ENCODE measurements at places on chromosomes 2 and 18.

DNA sequence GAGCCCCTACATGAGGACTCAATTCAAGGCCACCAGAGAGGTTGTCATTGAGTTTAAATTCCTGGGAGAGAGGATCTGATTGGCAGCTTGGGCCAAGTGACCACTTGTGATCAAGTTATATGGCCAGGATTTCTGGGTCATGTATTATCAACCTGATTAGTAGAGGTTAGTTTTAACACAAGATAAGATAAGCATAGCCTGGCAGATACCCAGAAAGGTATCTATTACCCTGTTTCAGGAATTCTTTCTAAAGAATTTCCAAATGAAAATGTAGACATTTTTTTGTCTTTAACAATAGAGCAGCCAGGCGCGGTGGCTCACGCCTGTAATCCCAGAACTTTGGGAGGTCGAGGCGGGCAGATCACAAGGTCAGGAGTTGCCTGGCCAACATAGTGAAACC is 50.5 kb downstream of the BABAM2 start:
- no peak for DNase-seq

DNA sequence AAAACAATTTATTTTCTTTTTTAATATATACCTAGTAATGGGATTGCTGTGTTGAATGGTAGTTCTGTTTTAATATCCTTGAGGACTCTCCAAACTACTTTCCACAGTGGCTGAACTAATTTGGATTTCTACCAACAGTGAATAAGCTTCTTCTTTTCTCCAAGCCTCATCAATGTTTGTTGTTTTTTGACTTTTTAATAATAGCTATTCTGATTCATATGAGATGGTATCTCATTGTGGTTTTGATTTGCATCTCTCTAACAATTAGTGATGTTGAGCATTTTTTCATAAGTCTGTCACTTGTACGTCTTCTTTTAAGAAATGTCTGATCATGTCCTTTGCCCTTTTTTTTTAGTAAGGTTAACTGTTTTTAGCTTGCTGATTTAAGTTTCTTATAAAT is 863.3 kb downstream of the CNTNAP5 start:
- DNase-seq, result no peak

DNA sequence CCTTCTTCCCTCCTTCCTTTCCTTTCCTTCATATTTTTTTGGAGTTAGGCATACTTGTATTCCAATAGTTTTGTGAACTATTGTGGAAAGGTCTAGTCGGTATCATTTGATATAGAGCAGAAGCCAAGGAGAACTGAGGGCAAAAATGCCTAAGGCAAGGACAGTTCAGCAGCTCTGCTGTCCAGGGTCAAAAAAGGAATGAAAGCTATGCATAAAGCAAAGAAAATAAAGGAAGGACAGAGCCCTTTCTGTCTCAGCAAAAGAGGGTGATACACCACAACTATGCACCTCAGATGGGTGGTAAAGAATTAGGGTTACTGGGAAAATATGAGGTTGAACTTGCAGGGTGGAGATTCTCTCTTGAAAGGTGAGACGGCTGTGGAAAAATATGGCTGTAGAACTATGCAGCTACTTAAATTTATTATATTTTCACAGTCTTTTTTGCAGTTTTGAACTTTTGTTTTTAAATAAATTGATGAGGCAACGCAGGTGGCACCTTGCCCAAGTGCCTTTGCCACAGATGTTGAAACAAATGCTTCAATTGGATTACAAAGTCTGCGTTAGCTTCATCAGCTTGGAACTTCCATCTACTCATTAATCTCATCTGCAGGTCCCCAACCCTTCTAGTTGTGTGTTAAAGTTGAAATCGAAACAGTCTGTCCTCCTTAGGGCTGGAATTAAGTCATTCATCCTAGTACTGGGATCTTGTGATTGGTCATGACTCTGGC is 20.8 kb downstream of the LHCGR start:
- DNase-seq, result no peak

GRCh38 chr2:30191819-30192271 is 39.5 kb upstream of the LBH start:
- no peak for DNase-seq

DNA sequence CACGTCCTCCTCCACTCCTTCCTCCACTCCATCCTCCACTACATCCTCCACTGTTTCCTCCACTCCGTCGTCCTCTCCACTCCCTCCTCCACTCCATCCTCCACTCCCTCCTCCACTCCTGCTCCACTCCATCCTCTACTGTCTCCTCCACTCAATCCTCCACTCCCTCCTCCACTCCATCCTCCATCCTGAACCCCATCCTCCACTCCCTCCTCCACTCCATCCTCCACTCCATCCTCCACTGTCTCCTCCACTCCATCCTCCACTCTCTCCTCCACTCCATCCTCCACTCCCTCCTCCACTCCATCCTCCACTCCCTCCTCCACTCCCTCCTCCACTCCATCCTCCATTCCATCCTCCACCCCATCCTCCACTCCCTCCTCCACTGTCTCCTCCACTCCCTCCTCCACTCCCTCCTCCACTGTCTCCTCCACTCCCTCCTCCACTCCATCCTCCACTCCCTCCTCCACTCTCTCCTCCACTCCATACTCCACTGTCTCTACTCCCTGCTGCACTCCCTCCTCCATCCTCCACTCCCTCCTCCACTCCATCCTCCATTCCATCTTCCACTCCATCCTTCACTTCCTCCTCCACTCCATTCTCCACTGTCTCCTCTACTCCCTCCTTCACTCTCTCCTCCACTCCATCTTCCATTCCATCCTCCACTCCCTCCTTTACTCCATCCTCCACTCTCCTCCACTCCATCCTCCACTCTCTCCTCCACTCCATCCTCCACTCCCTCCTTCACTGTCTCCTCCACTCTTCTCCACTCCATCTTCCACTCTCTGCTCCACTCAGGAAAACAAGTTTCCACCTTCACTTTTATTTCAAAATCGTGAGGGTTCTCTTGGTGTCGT is 14.3 kb upstream of the B3GNT7 start:
- no peak for DNase-seq

DNA sequence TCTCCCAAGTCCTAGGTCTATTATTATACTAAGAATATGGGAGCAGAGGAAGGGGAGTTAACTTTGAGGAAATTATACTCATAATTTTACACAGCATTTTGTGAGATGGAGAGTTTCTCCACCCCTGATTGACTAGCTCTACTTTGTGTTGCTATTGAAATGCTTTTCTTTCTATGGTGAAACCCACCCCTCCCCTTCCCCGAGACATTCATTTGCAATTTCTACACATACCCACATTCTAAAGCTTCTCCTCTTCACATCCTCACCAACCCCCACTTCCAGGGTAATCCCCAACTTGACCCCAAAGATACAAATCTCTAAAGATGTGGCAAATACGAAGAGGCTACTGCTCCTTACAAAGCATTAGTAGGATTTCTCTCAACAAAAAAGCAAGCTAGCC is 992.2 kb downstream of the BCL11A start:
- no peak for DNase-seq

DNA sequence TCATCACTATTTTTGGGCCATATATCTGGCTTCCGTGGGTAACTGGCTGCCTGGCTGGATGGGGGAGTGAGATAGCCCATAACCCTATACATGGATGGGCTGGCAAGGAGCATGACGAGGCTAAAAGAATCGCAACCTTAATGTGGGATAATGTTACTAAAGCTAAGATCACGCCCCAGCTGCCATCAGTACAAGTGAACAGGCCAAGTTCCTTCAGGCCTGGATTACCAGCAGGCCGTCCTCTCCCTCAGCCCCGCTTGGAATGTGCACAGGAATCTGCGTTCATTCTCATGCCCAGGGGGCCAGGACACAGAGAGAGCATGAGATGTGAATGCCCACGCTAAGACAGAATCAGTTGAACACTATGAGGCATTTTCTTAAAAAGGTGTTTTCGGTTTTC is 34.7 kb downstream of the RMC1 start:
- no peak for DNase-seq

GRCh38 chr2:224722250-224722649 is 6.1 kb upstream of the CCDC195 start:
- no peak for DNase-seq

GRCh38 chr2:62145478-62146100 is 50.3 kb upstream of the B3GNT2 start:
- DNase-seq, result no peak

GRCh38 chr2:217928324-217929181 is 74.2 kb downstream of the TNS1 start:
- no peak for DNase-seq

DNA sequence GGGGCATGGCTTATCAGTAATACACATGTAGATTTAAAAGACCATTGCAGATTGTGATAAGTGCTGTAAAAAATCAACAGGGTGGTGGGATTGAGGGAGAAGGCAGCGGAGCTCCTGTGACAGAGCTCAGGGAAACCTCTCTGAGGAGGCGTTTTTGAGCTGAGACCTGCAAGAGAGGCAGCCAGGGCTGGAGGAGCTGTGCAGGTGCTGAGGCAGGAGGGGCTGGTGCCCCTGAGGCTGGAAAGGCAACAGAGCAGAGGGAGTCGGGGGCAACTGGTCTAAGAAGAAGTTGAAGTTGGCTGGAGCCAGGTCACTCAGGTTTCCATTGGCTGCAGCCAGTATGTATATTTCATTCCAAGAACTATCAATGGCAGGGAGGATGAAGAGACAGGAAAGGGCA is 47.6 kb downstream of the KLHL29 start:
- DNase-seq, result no peak

DNA sequence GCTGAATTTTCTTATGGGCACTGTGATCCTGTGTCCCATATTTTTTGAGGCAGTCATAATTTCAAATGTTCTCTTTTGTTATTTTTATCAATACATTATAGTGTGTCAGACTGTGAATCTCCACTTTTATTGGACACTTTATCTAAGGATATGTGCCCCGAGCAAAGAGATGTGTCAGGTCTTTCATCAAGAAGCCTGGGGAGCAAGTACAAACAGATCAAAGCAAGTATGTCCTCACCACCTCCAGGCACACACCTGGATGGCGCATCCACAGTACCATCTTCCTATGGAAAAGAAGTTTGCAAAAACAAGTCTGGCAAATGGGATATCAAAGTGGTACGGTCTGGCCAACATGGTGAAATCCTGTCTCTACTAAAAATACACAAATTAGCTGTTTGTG is 81.0 kb upstream of the ZNF236 start:
- DNase-seq, result no peak

GRCh38 chr18:55375930-55376329 is 212.1 kb downstream of the TCF4 start:
- no peak for DNase-seq

DNA sequence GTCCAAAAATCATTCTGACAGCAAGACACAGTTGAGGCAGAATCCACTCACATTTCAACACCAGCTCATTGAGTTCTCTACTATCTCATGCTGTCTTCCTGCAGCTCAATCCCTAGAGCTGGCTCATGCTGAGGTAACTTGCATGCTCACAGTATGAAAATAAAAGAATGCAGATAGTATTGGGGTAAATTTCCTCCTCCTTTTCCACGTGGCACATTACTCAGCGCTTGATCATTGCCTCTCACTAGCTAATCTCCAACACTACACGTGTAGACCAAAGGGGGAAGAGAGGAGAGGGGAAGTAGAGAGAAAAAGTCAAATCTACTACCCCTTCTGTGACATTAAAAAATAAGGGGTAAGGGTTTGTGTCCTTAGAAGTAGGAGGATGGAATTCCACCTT is 300.6 kb downstream of the AFF3 start:
- no peak for DNase-seq

DNA sequence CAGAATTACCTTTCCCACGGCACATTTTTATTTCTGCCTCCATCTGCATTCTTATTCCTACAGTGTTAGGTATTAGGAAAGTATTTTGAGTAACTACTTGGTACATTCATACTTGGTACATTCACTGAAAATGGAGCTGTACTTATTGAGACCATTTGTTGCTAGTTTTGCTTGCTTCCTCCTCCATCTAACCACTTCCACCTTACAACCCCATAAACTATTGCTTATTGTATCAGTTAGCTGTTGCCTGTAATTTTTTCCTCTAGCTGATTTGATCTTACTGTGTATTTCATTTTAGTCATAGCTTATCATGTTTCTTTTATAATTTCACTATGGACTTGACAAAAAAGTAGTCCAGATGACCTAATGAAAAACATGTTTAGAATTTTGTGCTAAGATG is 50.7 kb downstream of the AFTPH start:
- no peak for DNase-seq

GRCh38 chr18:2529154-2529553 is 42.2 kb downstream of the METTL4 start:
- DNase-seq, result no peak

GRCh38 chr2:211061612-211062296 is 505.4 kb downstream of the CPS1 start:
- no peak for DNase-seq

- DNase-seq, result no peak
These were observed 1.6 kb upstream of the CXXC1 start for GRCh38 chr18:50289108-50289443.

- no peak for DNase-seq
These were observed 242.4 kb downstream of the NAPG start for GRCh38 chr18:10768221-10768620.

DNA sequence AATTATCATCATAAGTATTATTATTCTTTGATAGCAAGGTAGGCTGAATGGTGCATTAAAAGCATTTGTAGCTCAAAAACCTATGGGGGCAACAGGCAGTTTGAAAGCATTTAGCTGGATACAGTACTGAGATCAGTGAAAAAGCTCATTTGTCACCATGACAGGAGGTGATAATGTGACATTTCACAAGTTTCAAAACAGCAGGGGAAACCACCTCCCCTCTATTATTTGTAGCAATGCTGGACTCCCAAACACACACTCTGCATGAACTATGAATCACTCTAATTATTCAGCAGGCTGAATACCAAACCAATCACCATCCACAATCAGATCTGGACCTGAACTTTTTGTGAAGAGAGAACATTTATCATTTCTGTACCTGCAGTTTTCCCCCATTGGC is 63.4 kb downstream of the MYO5B start:
- DNase-seq, result no peak

GRCh38 chr2:167862296-167862695 is 385.1 kb downstream of the STK39 start:
- DNase-seq, result no peak

DNA sequence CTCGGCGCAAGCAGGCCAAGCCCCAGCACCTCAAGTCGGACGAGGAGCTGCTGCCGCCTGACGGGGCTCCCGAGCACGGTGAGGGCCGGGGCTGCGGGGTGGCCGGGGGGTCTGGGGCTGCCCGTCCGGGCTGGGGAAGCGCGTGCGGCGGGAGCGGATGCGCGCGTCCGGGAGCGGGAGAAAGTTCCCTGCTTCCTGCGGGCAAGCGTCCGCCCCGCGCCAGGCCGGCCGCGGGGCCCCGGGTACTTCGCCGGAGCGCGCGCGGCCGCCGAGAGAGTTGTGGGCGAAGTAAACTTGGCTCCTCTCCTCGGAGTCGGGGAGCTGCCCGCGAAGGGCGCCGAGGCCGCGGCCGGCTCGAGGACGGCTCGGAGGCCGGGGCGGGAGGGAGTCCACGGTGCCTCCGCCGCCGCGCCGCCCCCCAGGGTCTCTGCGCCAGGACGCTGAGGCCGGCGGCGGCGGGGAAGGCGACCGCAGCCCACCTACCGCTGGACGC is 707 bp downstream of the SALL3 start:
- no peak for DNase-seq

All from CD8-positive, alpha-beta memory T cell (primary cell).